NCI-H1417 treated with DMSO at 0.1 percent for 48 hours (cell line): ENCODE measurements at places on chromosomes 11 and 22.

GRCh38 chr22:18066181-18066859, 11.5 kb upstream of the PEX26 start:
- DNase-seq: no peak

GRCh38 chr11:21888814-21889213, 304.1 kb upstream of the ANO5 start:
- DNase-seq: no peak

DNA sequence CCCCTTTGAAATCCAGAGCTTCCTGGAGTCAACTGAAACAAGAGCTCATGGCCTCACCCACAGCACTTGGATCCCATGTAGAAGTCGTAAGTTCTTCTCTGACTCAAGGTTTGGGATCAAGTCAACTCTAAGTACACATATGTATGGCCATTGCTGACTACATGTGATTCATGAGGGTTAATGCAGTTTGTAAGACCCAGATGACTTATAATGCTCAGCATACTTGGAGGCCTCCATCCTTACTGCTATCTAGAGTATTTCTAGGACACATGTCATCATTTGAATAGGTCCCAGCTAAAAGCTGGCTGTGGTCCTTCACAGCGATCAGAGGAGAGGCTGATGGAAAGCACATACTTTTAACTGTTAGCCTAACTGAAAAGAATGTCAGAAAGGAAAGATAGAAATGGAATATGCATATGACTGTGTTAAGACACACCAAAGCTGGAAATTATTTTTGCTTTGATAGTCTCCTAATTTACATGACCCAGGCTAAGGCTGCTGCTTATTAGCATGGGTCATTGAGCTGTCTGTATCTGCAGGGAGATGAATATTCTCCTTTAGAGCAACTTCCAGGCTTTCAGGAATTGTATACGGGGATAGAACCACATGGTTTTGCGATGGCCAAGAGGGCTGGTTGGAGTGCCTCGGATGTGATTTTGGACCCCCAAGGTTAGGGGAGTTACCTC, 76.3 kb downstream of the NTM start:
- no peak for DNase-seq

DNA sequence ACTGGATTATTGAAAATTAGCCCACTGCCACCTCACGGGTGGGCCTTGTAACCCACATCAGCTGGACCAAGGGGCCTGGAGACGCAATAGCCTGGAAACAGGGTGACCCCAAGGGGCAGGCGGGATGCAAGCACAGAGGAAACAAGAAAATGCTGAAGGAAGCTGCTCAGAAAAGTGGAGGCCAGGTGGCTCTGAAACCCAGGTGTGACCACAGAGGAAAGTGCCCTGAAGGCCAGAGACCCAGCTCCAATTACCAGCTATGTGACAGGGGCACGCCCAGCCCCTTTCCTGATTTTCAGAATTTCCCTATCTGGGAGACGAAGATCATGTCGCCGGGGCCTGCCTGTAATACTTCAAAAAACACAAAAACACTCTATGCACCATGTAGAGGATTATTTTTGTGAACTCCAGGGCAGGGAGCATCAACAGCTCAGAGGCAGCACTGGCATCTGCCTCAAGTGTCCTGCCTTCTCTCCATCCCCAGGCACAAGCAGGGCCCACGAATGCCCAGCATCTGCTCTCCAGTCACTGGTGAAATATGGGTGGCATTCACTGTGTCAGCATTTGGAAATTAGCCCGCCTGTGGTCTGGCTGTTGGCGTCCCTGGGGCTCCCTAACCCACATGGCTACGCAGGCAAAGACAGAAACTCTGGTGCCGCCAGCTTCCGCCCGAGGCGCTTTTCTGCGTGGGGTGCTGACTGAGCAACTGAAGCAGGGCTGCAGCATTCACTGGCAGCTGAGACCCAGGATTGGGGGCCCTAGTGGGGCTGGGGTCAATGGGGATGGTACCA, 6.3 kb downstream of the KCNJ1 start:
- DNase-seq: no peak

- DNase-seq: no peak
Observed at GRCh38 chr11:3086114-3086513, 28.9 kb upstream of the CARS1 start.

DNA sequence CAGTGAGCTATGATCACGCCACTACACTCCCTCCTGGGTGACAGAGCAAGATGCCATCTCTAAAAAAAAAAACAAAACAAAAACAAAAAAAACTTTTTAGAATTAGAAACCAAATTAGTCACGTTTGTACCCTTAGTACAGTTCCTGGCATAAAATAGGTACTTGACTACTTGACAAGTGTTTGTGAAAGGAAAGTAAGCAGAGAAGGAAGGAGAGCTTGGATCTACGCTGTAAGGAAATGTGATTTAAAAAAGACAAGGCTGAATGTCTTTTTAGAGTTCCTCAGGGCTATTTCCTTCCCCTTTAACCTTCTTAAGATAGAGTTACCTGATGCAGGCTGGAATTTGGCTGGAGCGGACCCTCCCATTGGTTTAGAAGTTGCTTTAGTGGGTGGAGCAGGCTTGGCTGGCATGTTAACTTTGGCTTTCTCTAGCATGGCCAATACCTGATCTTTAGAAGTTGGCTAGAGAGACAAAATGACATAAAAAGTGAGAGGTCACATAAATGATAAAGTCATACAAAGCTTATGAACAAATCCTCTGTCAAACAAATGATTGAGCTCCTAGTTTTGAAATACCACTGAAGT, 50.7 kb downstream of the F2 start:
- DNase-seq: no peak

- DNase-seq: no peak
Observed at GRCh38 chr11:124638500-124638899, 15.8 kb downstream of the TBRG1 start.

DNA sequence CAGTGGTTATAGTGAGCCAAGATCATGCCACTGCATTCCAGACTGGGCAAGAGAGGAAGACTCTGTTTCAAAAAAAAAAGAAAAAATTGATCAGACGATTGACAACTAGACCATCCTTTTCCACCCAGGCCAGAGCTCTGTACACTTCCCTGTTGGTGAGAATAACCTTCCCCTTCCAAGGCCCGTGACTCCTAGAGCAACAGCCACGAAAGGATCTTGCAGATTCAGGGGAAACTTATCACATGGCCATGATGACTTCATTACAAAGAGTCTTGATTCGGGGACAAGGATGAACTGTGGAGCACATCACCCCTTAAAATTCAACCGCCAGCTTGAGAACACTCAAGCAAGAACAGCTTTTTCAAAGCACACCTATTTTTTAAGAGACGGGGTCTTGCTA, 10.3 kb downstream of the CD5 start:
- DNase-seq: no peak

- DNase-seq: peak; percentile 63
Observed at GRCh38 chr11:47111318-47111804, 65.3 kb downstream of the ARFGAP2 start.

GRCh38 chr11:60124802-60125432, 36.5 kb downstream of the MS4A2 start:
- DNase-seq: no peak

GRCh38 chr11:45156201-45156600, 9.8 kb downstream of the PRDM11 start:
- DNase-seq: no peak

- no peak for DNase-seq
Observed at GRCh38 chr11:101019870-101020269, 109.7 kb downstream of the PGR start.

- no peak for DNase-seq
Observed at GRCh38 chr11:118304568-118305248, at the start of gene CD3E. Gene CD3E, plus strand, starts transcription at chr11:118304730. Its CDS starts 223 bp downstream, at chr11:118304953.

DNA sequence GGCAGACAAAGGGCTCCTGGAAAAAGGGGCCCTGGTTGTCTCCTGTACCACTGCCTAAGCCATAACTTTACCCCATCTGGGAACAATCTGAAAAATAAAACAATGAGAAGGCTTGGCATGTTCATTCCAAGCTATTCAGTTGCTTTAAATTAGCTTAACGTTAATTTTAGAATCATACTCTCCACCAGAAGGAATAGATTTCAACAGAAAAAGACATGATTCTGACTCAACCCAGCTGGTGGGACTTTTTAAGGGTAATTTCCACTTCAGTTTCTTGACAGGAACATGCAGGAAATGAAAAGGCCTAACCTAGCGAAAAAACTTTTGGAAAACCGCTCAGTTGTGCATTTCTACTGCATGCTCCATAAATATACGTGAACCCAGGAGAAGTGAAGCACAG, 7.9 kb downstream of the SF3A1 start:
- DNase-seq: no peak

DNA sequence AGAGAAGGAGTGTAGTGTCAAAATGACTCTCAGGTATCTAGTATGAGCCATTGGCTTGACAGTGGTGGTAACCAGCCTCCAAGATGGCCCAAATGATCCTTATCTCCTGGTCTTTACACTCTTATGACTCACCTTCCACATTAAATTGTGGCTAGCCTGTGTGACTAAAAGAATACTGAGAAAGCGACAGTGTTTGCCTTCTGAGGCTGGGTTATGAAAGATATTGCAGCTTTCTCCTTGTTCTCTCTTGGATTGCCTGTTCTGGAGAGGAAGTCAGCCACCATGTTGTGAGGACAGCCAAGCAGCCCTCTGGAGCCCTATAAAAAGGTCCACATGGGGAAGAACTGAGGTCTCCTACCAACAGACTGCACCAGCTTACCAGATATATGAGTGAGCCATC, 15.8 kb downstream of the C11orf71 start:
- DNase-seq: no peak

DNA sequence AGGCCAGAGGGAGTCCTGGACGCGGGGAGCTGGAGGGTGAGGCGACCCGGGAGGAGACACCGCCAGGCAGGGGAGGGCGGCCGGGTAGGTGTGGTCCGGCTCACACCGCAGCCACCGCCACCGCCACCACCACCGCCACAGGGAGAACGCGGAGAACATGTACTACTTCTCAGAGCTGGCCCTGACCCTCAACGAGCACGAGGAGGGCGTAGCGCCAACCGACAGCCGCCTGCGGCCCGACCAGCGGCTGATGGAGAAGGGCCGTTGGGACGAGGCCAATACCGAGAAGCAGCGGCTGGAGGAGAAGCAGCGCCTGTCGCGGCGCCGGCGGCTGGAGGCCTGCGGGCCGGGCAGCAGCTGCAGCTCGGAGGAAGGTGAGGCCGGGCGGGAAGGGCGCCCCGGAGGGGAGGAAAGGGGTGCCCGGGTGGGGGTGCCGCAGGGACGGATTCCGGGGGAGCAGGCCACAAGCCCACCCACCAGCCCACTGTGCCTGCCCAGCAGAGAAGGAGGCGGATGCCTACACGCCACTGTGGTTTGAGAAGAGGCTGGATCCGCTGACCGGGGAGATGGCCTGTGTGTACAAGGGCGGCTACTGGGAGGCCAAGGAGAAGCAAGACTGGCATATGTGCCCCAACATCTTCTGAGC, 62.8 kb downstream of the MORC2 start:
- no peak for DNase-seq

GRCh38 chr11:119445379-119445778, 22.4 kb upstream of the THY1 start:
- no peak for DNase-seq

GRCh38 chr11:64484191-64485022, 106.6 kb upstream of the SLC22A12 start:
- no peak for DNase-seq

DNA sequence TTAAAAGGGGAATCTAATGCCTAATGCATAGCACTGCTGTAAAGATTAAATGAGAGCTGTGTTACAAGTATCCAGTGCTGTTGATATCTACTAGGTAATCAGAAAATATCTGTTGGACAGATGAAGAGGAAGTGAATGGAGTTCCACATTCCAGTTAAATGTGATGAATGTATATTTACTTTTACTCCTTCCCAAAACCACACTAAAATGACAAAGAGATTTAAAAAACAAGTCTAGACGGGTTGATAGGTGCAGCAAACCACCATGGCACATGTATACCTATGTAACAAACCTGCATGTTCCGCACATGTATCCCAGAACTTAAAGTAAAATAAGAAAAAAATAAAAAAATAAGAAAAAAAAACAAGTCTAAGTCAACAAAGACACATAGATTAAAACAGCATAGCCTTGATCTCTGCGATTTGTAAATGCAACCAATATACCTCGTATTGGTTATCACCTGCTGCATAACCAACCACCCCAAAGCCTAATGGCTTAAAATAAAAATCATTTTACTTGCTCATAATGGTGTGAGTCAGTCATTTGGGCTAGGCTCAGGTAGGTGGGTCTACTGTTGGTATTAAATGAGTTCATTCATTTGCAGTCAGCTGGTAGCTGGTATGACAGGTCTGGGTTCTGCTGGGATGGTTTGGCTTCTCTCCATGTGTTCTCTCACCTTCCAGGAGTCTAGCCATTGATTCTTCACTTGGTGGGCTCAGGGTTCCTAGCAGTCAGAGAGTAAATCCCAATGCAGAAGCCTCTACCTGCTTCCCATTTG, 39.7 kb upstream of the SLC6A5 start:
- DNase-seq: no peak

DNA sequence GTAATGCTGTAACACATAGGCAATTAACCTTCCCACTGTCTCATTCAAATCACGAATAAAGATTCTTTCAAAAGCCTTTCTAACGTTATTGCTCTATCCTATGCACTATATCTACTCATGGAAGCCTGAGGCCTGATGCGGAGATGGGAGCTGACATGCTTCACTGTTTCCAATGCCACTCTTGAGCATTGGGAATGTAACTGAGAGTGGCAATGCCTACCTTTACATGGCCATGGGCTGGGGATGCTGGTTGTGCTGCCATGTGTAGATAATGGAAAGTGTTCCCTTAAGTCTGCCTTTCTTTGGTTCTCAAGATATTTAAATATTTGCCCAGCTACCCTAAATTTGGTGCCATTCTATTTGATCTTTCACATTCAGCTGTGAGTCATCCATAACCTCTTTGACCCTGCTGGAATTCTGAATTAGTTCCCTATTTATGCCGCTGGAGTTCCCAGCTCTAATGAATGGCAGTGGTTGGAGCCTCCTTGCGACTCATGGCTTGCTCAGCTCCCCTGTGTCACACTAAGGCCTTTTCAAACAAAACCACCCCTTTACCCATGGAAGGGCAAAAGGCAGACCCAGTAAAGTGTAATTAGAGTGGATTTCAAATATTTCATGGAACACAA, 21.4 kb upstream of the DKK3 start:
- no peak for DNase-seq

- no peak for DNase-seq
Observed at GRCh38 chr11:19519912-19520641, 192.6 kb upstream of the NAV2 start.

DNA sequence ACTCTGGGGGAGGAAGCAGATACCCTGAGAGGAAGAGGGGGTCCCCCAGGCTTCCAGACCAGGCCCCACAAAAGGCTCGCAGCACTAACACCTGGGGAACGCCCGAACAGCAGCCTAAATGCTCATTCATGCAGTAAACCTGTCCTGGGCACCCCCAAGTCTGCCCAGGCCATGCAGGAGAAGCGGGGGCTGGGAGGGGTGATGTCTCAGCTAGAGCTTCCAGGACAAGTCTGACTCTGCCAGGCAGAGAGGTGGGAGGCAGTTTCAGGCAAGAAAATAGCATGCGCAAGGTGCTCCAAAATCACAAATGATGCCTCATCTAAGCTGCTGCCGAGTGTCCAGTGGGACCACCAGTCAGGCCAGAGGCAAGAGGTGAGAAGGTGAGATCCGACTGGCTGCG, 14.6 kb downstream of the CABP7 start:
- no peak for DNase-seq
